CD8-positive, alpha-beta T cell (primary cell): ENCODE measurements at places on chromosomes 7 and 10.

GRCh38 chr7:37784015-37784414 is 64.4 kb upstream of the NME8 start:
- DNase-seq: no peak

DNA sequence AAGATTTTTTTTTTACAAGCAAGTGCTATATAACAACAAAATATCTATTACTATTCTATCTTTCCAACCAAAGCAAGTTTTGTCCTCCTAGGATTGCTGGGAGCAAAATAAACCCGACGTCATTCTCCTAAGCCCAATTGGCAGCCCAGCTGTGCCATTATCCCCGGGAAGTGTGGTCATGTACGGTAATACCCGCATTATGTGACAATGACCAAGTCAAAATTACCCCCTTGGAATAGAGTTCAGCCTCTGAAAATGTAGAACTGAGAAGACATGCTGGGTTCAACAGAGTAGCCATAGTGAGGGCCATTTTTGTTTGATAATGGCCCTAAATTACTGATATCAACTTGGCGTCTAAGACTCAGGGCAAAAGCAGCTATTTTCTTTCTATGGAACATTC is 215.5 kb downstream of the LRRTM3 start:
- no peak for DNase-seq

- DNase-seq: no peak
Observed at GRCh38 chr7:101792051-101792681, 25.3 kb upstream of the CUX1 start.

- DNase-seq: no peak
Observed at GRCh38 chr7:75604408-75604807, 112.3 kb downstream of the SPDYE5 start.

DNA sequence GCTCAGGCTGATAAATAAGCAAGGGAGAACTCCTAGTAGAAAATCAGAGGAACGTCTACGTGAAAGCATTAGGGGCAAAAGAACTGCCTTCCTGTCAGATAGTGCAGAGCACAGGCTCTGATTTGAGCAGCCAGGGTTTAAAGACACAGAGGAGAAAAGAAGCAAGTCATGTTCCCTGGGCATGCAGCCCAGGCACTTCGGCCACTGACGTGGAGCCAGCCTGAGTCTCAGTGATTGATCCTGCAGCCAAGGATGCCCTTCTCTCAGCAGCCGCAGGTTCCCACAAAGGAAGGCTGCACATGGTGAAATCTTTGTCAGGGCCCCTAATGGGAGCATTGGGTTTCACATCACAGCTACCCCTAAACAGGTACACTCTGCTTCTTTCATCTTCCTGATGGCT is 161.7 kb upstream of the HPS1 start:
- no peak for DNase-seq

DNA sequence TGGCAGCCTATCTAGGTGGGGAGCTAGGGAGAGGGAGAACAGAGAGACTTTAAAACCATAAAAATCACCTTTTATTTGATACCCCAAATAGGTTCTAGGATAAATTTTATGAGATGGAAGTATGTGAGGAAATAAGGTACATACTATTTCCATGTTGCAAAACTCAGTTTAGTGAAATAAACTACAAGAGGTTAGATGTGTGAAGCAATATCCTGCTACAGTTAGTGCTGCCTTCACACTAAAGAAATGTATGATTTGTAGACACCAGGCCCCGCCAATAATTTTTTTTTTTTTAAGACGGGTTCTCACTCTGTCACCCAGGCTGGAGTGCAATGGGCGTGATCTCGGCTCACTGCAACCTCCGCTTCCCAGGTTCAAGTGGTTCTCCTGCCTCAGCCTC is 34.4 kb upstream of the RSBN1L start:
- no peak for DNase-seq

DNA sequence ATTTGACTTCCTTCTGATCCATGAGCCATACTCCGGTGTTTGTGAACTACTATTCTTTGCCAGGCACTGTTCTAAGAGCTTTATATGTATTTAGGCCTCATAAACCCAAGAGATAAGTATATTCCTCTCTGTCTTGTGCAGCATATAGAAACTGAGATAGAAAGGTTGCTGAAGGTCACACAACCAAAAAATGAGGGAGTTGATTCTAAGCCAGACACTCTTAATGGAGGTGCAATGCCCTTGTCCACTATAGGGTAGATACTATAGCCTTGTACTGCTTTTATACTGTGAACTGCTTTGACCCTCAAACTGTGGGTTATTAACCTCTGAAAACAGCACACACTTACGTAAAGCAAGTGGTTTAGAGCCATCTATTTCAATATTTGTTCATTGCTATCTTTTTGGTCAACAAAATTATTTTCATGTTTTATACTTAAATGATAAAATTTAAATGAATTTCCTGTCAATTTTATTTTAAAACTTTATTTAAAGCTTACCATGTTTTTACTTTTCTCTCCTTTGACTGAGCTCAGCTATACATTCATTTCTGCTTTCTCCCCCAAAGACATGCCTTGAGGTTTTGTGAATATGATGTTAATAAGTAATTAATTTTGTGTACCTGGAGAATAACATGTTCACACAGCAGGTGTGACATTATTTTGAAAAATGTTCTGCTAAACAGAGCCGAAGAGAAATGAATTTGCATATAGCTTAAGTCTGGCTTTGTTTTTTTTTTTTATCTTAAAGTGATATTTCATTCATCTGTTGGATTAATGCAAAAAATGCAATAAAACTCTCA is 687.3 kb downstream of the DNAJB9 start:
- no peak for DNase-seq
